ENCODE measurements at places on chromosomes 2 and 18.

GRCh38 chr2:233814056-233814835, 36.1 kb downstream of the MROH2A start:
- DNase-seq: no peak

DNA sequence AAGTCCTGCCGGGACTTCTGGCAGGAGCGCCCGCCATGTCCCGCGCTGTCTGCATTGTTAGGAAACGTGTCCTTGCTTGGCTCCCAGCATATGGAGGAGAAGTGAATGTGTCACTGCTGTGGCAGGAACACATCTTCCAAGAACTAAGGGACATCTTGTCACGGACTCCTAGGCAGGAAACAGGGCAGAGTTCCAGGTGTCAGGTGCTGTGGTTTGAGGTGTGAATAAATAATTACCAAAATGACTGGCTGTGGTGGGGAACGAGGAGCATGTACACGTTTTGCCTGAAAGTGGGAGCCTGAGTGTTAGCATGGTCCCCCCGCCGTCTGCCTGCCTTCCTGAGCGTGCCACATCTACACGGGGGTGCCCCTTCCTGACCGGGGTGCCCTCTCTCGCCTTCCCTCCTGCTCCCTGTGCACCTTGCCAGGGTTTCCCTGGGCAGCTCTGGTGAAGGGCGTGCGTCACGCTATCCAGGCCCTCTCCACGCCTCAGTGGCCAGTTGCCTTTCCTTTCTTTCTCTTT, 237.5 kb downstream of the LDLRAD4 start:
- DNase-seq: no peak

GRCh38 chr18:76396792-76397191, 98.2 kb downstream of the ZNF516 start:
- DNase-seq: no peak

DNA sequence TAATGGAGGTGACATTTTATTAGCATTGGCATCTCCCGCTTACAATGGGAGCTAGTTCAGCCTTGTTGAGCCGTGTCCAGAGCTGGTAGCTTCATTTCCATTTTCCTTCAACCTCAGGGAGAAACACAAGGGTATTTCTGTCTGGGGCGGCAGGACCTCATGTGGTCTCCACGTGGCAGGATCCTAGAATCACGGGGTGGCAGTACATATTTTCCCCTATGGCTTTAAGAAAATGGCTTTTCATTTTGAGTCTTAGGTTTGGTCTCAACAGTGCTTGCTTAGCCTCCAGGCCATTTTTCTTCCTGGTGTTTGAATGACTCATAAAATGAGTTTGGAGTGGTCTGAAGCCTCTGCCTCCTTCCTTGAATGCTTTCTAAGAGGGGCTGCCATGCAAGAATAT, 20.3 kb downstream of the CABLES1 start:
- no peak for DNase-seq

DNA sequence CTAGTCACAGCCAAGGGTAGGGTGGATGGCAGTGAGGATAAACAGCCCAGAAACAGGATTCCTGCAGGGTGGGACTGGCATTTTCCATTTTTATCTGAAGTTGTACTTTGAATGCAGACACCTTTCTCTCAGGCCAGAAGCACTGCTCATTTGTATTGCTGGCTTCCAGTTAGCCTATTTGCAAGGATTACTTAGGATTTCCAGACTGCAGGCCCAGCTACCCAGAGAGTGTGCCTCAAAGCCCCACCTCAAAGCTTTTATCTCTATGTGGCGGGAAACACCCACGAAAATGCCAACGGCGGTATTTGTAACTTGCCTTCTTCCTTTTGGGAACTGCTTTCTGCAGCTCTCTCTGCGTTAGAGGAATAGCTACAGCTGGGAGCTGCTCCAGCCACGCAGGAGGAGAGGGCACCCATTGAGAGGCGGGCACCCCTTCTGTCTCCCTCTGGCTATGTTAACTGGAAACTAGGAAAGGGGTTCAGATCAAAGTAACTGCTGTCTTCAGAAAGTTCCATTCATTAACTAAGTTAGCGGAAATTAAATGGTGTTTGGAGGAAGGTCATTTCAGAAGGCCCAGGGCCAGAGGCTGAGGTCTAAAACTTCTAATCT, 144.9 kb downstream of the TGIF1 start:
- DNase-seq: peak; percentile 41

GRCh38 chr2:234259440-234259839, 208.9 kb downstream of the SPP2 start:
- no peak for DNase-seq

GRCh38 chr2:207008105-207008990, 69.0 kb downstream of the CPO start:
- DNase-seq: no peak

DNA sequence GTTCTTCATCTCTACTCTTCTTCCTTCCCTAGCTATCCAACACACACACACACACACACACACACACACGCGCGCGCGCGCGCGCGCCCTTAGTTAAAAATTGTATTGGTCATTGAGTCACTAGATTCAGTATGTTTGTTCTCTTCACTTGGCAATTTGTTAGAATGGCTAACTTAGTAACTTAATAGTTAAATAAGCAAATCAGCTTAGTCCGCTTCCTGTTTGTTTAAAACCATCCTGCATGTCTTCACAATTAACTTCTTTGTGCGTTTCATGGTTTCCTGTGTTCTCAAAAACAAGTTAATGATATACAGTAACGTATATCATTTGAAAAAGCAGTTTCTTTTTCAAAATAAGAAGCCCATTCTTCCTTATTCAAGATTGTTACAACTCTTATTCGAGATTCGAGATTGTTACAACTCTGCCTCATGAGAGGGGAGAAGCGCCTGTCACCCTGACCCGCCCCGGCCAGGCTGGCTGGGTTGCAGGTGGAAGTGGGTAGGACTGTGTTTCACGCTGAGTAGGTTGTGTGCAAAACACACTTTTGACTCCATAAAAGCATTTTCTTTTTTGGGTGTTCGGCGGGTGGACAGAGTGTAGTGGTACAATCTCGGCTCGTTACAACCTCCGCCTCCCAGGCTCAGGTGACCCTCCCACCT, 9.5 kb upstream of the CNNM3 start:
- no peak for DNase-seq

GRCh38 chr2:174493549-174494331, 6.9 kb upstream of the GPR155 start:
- DNase-seq: no peak

GRCh38 chr18:64919971-64920570, 771.2 kb upstream of the LINC00305 start:
- DNase-seq: no peak

DNA sequence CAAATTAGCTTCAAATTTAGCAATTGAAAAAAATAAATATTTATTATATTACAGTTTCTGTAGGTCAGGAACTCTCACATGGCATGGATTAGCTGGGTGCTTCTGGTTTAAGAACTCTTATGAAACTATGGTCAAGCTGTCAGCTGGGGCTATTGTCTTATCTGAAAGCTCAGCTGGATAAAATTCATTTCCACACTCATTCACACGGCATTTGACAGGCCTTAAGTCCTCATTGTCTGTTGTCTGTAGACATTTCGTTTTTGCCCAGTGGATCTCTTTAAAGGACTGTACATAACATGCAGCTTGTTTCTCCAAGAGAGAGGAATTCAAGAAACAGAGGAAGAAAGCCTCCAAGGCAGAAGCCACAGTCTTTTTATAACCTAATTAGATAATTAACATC, 1556.8 kb upstream of the SLC39A10 start:
- DNase-seq: no peak

- DNase-seq: peak; percentile 19
Observed at GRCh38 chr2:86396291-86396785, 44.8 kb upstream of the KDM3A start.

GRCh38 chr18:42437646-42438045, 482.6 kb downstream of the PIK3C3 start:
- DNase-seq: no peak

GRCh38 chr2:148300544-148300943, 279.7 kb downstream of the MBD5 start:
- DNase-seq: no peak

DNA sequence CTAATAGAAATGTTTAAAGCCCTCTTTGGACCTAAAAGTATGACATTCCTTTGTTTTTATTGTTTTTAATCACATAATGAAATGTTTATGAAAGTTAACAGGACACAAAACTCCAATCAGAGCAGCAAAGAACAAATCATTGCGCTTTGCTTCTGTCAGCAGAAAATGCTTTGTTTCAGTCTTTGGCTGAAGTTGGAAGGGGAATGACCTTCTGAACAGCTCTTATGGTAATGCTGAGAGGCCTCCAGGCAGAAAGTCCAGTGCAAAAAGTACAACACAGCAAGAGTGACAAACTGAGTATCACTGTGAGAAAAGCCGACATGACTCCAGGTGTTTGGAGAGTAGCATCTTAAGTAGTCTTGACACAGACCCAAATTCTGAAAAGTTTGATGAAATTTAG, 147.7 kb upstream of the SP5 start:
- no peak for DNase-seq
